ENCODE measurements at places on chromosomes 13 and 19.

- peaks cover 9% of the 10 kb centered on the region for H3K4me1 ChIP-seq
- no peak for DNase-seq
- no peak overlapping the region for H3K4me3 ChIP-seq
- no peak overlapping the region for H3K27ac ChIP-seq
These were observed 373.0 kb downstream of the COG6 start for GRCh38 chr13:40028446-40028845.

GRCh38 chr19:27962264-27962663 is 1250.7 kb downstream of the UQCRFS1 start:
- H3K4me1 ChIP-seq, result no peaks in the 10 kb centered on the region
- no peaks in the 10 kb centered on the region for H3K36me3 ChIP-seq
- H3K27ac ChIP-seq, result no peak overlapping the region
- no peak overlapping the region for H3K4me3 ChIP-seq
- H3K27me3 ChIP-seq, result no peaks in the 10 kb centered on the region
- no peak for DNase-seq

DNA sequence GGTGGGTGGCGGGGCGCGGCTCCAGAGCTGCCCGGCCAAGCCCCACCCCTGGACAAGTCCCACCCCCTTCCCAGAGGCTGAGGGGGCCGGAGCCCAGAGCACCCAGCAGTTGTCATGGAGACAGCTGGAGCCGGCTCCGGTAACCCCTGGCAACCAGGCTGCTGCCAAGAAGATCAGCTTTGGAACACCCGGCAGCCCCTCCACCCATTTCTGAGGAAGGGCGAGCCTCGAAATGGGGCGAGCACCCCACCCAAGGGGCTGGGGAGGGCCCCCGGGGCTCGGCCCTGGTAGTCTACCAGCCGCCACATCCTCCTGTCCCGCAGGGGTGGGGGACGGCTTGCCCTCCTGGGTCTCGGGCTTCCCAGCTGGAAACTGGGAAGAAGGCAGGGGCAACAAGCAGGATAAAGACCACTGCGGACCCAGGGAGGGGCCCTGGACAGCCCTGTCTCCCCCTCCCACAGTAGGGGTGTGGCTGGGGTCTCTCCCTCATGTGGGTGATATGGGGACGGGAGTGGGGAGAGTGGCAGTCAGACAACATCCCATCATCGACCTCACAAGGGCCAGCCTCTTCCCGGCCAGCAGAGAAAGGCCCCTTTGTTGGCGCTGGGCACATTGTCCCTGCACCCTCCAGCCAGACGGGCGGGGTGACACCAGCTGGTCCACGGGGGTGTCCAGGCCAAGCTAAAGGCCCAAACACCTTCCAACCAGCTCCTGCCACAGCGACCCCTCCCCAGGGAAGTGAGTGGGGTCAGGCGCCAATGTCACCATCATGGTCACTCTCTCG is 1.5 kb downstream of the CERS1 start:
- H3K4me1 ChIP-seq, result peaks cover 15% of the 10 kb centered on the region
- H3K27ac ChIP-seq, result no peak overlapping the region
- peak overlapping the region; percentile 21 for H3K4me3 ChIP-seq
- no peak for DNase-seq
- H3K27me3 ChIP-seq, result peaks cover 17% of the 10 kb centered on the region
- H3K36me3 ChIP-seq, result peaks cover 3% of the 10 kb centered on the region

DNA sequence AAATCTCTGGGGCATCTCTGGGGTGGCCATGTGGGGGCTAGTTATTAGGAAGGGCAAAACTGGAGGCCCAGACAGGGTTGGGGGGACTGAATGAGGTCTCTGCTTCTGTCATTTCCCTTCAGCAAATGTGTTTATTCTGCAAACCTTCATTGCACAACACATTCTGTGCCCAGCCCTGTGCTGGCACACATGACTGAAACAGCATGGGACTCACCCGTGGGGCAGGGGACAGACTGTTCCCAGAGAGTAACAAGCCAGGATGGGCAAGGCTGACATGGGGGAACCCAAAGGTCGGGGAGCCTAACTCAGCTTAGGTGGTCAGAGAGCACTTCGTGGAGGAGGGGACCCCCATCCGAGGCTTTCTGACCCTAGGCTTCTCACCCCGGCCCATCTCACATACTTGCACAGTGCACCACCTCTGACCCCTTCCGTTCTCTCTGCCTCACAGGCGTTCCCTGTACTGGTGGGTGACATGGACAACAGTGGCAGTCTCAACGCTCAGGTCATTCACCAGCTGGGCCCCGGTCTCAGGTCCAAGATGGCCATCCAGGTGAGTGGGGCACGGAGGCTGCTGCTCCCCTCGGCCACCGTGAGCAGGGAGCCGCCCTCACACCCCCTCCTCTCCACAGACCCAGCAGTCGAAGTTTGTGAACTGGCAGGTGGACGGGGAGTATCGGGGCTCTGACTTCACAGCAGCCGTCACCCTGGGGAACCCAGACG is 2.4 kb downstream of the TOMM40 start:
- H3K36me3 ChIP-seq, result peaks cover 34% of the 10 kb centered on the region
- peak overlapping the region; percentile 80 for H3K4me3 ChIP-seq
- peaks cover 26% of the 10 kb centered on the region for H3K4me1 ChIP-seq
- no peak overlapping the region for H3K27ac ChIP-seq
- no peak for DNase-seq

DNA sequence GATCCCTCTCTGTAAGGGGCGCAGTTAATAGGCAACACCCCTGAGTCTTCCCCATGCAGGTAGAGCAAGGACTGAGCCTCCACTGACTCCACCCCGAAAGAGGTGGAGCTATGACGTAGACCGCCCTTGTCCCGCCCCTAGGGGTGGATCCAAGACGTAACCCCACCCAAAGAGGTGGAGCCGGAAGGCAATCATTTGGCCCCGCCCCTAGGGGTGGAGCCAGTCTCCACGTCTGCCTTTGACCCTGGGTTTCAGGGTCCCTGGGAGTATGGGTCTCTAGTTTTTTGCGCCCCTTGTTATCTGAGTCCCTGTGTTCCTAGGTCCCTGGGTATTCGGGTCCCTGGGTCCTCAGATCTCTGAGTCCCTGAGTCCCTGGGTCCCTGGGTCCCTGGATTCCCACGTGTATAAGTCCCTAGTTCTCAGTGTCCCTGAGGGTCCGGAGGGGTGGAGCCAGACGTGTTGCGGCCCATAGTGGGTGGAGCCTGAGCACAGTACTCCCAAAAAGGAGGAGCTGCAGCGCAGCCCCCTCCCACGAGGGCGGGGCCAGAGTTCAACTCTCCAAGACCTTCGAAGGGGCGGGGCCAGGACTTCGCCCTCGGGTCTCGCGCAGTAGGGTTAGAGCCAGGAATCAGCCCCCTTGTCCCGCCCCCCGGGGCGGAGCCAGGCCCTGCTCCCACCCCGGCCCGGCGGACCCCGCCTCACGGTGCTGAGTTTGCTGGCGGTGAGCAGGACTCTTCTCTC is 5.3 kb downstream of the DENND1C start:
- H3K27me3 ChIP-seq, result no peaks in the 10 kb centered on the region
- DNase-seq, result peak; percentile 65
- H3K4me1 ChIP-seq, result peaks cover 22% of the 10 kb centered on the region

DNA sequence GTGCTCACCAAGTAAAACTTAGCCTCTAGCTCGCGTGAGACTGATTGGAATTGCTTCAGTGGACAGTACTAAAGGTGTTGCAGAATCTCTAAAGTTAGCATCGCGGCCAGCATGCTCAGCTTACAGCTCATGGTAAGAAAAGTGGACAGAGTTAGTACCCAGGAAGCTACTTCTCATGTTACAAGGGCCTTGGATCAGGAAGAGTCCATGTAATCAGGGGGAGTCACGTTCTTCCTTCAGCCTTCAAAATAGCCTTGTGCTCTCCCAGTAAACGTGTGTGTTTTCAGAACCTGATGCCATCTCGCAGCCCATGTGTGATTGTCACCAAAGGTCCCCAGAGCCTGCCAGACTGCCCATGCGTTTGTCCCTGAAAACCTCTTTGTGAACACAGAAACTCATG is 195.8 kb upstream of the RNF113B start:
- H3K27ac ChIP-seq, result no peak overlapping the region
- no peak overlapping the region for H3K4me3 ChIP-seq
- H3K4me1 ChIP-seq, result no peaks in the 10 kb centered on the region
- peaks cover 20% of the 10 kb centered on the region for H3K27me3 ChIP-seq
- H3K36me3 ChIP-seq, result no peaks in the 10 kb centered on the region

DNA sequence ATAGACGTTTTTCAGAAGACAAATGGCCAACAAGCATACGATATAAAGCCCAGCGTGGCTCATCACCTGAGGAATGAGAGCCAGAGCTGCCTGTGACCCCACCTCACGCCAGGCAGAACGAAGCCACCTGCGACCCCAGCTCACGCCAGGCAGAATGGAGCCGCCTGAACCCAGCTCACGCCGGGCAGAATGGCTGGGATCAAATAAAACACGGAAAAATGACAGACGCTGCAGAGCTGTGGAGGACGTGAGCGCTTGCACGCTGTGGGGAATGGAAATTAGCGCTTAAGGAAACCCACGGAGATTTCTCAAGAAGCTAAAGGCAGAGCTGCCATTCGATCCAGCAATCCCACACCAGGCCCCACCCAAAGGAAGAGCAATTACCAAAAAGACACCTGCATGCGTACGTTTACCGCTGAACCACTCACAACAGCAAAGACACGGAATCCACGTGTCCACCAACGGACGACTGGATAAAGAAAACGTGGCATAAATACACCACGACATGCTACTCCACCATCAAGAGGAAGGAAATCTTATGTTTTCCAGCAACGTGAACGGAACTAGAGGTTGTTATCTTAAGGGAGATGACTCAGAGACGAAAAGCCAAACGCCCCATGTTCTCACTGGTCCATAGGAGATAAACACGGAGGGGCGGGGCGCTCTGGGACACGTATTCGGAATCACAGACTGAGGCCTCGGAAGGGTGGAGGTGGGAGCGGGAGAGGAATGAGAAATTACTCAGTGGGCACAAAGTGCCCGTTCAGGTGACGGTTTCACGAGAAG is 30.7 kb upstream of the C13orf46 start:
- H3K4me3 ChIP-seq, result peak overlapping the region; percentile 21
- H3K4me1 ChIP-seq, result no peaks in the 10 kb centered on the region
- peak overlapping the region; percentile 91 for H3K27ac ChIP-seq
- DNase-seq, result no peak
- H3K36me3 ChIP-seq, result peaks cover 49% of the 10 kb centered on the region

DNA sequence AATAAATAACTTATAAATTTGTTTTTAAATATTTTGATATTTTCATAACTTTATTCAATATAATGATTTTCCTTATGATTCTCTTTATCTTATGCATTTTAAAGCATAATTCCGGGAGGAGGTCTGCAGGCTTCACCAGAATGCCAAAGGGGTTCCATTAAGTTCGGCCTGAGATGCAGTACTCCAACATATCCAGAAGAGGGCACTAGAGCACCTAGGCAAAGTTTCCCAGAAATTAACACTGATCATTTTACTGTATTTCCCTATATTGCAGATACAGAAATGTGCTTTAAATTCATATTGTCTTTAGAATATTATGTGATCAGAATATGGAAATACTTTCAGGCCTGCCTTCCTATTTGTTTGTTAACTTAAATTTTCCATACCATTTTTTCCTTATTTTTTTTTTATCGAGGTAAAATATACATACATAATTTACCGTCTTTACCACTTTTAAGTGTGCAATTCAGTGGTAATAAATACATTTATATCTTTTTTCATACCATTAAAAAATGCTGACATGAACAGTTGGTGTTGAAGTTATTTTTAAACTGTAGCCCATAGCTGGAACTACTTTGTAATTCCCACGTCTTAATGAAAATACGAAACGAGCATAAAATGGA is 58.9 kb upstream of the TM9SF2 start:
- DNase-seq, result peak; percentile 68
- H3K4me1 ChIP-seq, result peaks cover 4% of the 10 kb centered on the region
- no peak overlapping the region for H3K4me3 ChIP-seq
- H3K27me3 ChIP-seq, result no peaks in the 10 kb centered on the region

- no peaks in the 10 kb centered on the region for H3K36me3 ChIP-seq
- no peak overlapping the region for H3K27ac ChIP-seq
- no peak overlapping the region for H3K4me3 ChIP-seq
- no peak for DNase-seq
- peaks cover 36% of the 10 kb centered on the region for H3K27me3 ChIP-seq
These were observed 23.9 kb upstream of the GAS6 start for GRCh38 chr13:113887700-113888201.

DNA sequence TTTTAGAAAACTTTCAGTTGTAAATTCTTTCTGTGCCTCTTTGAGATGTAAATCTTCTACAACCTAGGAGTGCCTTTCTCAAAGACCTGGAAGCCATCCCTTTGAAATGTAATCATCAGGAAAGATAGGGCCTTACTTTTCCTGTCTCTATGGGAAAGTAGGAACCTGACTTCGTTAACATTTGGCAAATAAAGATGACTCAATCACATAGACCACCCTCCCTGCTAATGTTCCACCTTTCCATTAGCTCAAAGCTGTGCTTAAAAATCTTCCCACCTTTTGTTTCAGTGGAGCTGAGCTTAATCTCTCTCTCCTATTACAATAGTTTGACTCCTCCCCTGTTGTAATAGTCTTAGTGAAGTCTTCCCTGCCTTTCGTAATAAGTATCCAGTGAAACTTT is 247.7 kb downstream of the OLFM4 start:
- no peak overlapping the region for H3K4me3 ChIP-seq
- no peaks in the 10 kb centered on the region for H3K27me3 ChIP-seq
- DNase-seq, result no peak

- H3K4me3 ChIP-seq, result peak overlapping the region; percentile 81
- peak; percentile 72 for DNase-seq
- peaks cover 43% of the 10 kb centered on the region for H3K27me3 ChIP-seq
- H3K27ac ChIP-seq, result no peak overlapping the region
These were observed 41.4 kb downstream of the LYL1 start for GRCh38 chr19:13060964-13061927.

- DNase-seq, result peak; percentile 46
- peak overlapping the region; percentile 83 for H3K4me3 ChIP-seq
- H3K27ac ChIP-seq, result peak overlapping the region; percentile 46
- H3K27me3 ChIP-seq, result no peaks in the 10 kb centered on the region
- H3K36me3 ChIP-seq, result peaks cover 38% of the 10 kb centered on the region
- peaks cover 26% of the 10 kb centered on the region for H3K4me1 ChIP-seq
These were observed 1.7 kb upstream of the LYL1 start for GRCh38 chr19:13104360-13104847.

DNA sequence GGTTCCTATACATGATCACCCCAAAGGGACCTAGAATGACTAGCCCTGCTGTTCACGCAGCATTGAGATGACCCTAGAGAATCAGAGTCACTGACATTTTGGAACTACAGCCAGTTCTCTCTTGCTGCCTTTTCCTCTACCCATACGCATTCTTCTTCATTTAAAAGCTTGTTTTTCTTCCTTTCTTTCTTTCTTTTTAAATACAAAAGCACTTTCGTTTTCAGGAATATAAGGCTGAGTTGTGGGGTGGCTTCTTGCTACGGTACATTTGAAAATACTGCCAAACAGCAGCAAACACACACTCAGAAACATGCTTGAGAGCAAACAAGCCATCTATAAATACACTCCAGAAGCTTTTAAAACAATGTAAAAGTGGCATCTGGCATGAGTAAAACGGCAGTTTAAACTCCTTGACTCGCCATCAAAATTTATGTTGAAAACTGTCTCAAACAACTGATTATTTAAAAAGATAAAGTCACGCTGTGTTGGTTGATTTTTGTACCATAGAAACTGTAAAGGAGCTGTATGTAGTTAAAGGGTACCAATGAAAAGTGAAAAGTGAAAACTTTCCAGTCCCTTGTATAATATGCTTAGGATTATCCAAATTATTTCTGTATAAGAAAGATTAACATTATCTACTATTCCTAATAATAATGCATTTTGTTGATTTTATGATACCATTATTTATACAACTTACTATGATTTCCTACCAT is 95.6 kb downstream of the PCDH9 start:
- no peaks in the 10 kb centered on the region for H3K4me1 ChIP-seq
- DNase-seq, result no peak
- H3K27ac ChIP-seq, result no peak overlapping the region
- H3K4me3 ChIP-seq, result no peak overlapping the region

Data from effector memory CD8-positive, alpha-beta T cell (primary cell).